Retinal pigment epithelial cell (primary cell): ENCODE measurements at places on chromosomes 2 and 18.

- no peak for DNase-seq
Measured at GRCh38 chr2:57204364-57204763, 842.2 kb upstream of the VRK2 start.

GRCh38 chr2:140257692-140258300 is 1477.6 kb upstream of the NXPH2 start:
- no peak for DNase-seq

DNA sequence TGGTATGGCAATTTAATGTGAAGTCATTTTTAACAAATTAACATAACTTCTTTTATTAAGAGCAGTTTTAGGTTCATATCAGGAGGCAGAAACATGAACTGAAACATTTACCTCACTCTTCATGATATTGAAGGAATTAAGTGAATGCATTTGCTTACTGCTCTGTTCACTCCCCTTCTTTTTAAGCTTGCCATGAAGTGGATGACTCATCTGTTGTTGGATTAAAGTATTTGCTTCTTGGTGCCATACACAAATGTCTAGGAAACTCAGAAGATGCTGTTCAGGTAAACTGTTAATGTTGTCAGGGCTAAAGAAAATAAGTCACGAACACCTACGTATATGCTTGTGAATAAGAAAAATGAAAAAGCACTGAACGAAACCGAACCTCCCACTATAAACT is 10.2 kb upstream of the CABYR start:
- DNase-seq: no peak

- no peak for DNase-seq
Measured at GRCh38 chr2:124151691-124152090, 126.6 kb downstream of the CNTNAP5 start.

DNA sequence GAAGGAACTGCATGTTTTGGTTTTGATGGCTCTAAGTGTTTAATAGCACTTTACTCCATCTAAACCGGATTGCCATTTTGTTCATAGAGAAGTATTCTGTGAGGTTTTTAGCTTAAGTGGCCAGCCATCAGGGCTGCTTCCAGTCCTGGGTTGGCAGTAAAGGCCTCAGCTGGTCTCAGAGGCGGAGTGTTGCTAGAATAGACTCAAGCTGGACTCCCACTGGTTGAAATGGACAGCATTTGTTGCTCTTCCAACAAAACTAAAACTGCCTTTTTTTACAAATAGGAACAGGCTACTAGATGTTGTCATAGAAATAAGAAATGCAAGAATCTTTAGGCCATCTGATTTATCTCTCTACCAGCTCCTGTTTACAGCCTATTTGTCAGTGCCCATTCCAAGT is 126.4 kb downstream of the MAIP1 start:
- no peak for DNase-seq

GRCh38 chr2:71157124-71157793 is 26.8 kb downstream of the MPHOSPH10 start:
- peak; percentile 3 for DNase-seq

DNA sequence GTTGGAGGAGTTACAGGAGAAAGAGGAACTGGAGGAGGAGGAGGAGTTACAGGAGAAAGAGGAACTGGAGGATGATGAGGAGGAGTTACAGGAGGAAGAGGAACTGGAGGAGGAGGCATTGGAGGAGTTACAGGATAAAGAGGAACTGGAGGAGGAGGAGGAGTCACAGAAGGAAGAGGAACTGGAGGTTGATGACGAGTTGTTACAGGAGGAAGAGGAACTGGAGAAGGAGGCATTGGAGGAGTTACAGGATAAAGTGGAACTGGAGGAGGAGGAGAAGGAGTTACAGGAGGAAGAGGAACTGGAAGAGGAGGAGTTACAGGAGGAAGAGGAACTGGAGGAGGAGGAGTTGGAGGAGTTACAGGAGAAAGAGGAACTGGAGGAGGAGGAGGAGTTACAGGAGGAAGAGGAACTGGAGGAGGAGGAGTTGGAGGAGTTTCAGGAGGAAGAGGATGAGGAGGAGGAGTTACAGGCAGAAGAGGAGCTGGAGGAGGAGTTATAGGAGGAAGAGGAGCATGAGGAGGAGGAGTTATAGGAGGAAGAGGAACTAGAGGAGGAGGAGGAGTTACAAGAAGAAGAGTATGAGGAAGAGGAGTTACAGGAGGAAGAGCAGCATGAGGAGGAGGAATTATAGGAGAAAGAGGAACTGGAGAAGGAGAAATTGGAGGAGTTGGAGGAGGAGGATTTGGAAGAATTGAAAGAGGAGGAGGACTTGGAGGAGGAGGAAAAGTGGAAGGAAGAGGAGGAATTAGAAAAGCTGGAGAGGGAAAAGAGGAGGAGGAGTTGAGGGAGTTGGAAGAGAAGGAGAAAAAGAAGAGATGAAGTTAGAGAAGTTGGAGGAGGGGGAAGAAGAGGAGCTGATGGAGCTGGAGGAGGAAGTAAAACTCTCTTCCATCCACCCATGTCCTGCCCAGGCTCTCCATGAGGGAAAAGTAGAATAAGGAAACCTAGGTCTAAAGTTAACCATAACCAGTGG is 37.2 kb downstream of the CLASP1 start:
- no peak for DNase-seq

GRCh38 chr2:230793572-230794359 is 71.0 kb upstream of the ITM2C start:
- DNase-seq: peak; percentile 93

- DNase-seq: no peak
Measured at GRCh38 chr2:68744366-68744912, 9.8 kb downstream of the ARHGAP25 start.

DNA sequence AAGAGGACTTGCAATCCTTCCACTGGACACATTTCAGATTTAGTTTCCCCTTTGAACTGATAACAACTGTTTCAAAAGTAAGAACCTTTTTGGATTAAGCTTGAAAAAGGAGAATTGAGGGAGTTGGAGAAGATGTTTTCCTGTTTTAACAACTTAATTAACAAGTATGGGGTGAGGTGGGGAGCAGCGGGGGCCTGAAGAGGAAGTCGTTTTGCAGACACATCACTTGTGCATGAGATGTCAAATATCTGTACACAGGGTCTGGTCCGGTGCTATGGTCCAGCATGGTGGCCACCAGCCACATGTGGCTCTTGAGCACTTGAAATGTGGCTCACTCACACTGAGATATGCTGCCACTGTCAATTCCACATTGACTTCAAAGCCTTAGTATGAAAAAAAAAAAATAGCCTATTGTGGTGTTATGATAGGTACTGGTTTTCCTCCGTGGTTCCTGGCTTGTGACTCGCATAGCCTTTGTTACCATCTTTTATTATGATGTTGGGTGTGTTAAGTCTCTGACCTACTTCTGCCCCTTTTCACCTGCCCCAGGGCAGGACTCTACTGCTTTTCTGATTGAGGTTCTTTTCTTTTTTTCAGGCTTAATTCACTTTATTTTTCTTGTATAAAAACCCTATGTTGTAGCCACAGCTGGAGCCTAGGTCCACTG is 205.5 kb downstream of the BCL2 start:
- DNase-seq: no peak

- DNase-seq: no peak
Measured at GRCh38 chr2:135151615-135152014, 99.5 kb downstream of the RAB3GAP1 start.

GRCh38 chr2:32357318-32358110 is 691 bp downstream of the BIRC6 start:
- DNase-seq: no peak

DNA sequence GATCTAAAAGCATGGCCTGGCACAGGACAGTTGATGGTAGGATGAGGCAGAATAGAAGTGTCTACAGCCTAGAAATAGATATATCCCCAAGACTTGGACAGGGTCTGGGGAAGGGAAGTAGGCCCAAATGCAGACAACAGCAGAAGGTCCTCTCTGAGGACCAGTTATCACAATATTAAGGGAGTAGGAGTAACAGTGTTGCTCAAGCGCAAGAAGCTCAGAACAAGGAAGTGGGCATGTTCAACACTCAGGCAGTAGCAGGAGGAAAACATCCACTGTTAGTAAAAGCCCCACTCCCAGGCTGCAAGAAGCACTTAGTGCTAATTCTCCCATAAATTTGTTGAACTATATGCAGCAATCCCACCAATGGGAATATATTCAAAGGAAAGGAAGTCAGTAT is 314.7 kb downstream of the METTL4 start:
- DNase-seq: no peak

DNA sequence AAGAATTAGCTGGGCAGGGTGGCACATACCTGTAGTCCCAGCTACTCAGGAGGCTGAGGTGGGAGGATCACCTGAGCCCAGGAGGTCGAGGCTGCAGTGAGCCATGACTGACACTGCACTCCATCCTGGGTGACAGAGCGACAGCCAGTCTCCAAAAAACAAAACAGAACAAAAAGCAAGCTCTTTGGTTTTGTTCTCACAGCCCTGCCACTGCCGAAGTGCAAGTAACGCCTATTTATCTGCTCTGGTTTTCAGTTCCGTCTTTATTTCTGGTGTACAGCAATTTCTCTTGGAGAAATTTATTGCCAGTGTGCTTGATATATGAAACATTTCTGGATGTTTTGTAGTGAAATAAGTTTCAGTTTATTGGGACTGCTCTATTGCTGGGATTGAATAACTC is 61.9 kb downstream of the RAB10 start:
- DNase-seq: no peak

- no peak for DNase-seq
Measured at GRCh38 chr2:172833898-172834297, 98.3 kb downstream of the RAPGEF4 start.
